Glutamatergic neuron (in vitro differentiated cells): ENCODE measurements at places on chromosomes 4 and X. TPM values are rescaled to one million over a fixed set of nuclear protein-coding genes. Genes with fewer than 3 reads are reported as not detected.

HPGDS gene
- not detected for total RNA-seq

ALPK1 gene
- 0.86 TPM for total RNA-seq

AGTR2 gene
- total RNA-seq = not detected

CTAG2 gene
- total RNA-seq = not detected

CDKL5 gene
- total RNA-seq = 53.5 TPM

CENPVL2 gene
- total RNA-seq = not detected

FRMD7 gene
- not detected for total RNA-seq

PDE6B gene
- total RNA-seq = 2.3 TPM

- H3K36me3 ChIP-seq = no peaks in the 10 kb centered on the region
- H3K4me1 ChIP-seq = peaks cover 34% of the 10 kb centered on the region
- no peak overlapping the region for H3K27ac ChIP-seq
- peaks cover 14% of the 10 kb centered on the region for H3K27me3 ChIP-seq
- DNase-seq = no peak
Observed at GRCh38 chr4:80192937-80193336, 4.4 kb upstream of the PRDM8 start.

DNA sequence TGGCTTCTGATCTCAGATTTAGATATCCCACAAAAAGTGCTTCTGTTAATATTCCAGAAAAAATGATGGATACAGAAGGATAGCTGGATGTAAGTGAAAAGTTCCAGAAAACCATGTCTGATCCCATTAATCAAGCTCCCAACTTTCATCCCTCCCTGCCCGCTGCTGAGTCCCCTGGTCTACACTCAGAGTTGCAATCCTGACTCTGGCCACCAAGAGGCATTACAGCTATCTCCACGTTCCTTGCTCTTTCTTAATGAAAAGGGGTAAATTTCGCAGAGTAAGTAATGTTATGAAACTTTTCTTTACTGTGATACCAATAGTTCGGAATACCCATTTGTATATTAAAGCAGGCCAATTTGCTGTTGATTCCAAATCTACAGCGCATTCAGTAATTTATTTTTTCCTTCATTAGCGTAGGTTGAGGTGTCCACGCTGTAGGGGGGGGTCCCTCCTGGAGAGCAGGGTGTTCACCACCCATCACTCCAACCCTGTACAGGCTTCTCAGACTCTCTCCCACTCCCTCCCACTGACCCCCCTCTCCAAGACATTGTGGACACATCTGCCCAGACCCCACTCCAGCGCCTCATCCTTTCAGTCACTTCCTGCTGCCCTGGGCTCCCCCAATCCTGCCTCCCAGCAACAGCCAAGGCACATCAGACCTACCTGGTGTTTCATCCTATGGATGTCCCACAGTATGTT, 55.1 kb downstream of the RAB40A start:
- H3K27me3 ChIP-seq = no peaks in the 10 kb centered on the region
- no peaks in the 10 kb centered on the region for H3K36me3 ChIP-seq
- peak; percentile 37 for DNase-seq
- H3K4me3 ChIP-seq = peak overlapping the region; percentile 46

DNA sequence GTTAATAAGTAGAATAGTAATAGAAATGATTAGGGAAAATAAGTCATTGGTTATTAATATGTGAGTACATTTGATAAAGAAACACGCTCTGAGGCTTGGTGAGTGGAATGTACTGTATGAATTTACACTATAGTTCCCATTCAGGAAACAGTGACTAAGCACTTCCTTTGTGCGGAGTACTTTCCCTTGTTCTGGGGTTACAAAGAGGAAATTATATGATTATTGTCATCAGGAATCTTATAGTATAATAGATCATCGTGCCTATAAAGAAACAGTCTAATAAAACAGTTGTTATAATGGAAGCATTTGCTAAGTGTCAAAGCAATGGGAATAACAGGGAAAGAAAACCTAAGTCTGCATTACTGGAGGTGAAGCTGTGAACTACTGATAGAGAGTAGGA, 138.0 kb downstream of the RPA4 start:
- no peaks in the 10 kb centered on the region for H3K4me1 ChIP-seq
- no peak overlapping the region for H3K4me3 ChIP-seq

GRCh38 chrX:40683245-40683644, 35.9 kb upstream of the CXorf38 start:
- no peak overlapping the region for H3K27ac ChIP-seq
- peaks cover 3% of the 10 kb centered on the region for H3K4me1 ChIP-seq
- H3K36me3 ChIP-seq = no peaks in the 10 kb centered on the region
- no peak overlapping the region for H3K4me3 ChIP-seq

DNA sequence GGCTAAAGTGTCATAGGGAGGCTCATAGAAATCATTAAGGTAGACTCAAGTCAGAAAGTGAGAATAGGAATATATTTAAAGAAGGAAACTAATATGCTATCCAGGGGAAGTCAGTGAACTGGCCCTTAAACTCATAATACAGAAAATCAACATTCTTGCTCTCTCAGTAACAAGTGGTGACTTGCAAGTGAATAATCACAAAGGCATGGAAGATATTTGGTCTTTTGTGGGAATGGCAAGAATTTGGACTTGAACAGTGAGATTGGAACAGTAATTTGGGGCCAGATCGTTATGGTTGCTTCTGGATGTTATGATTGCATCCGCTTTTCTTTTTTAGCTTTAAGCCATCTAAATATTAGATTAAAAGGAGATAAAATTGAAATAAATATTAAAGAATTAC, 103.8 kb downstream of the TBC1D19 start:
- H3K36me3 ChIP-seq = peaks cover 26% of the 10 kb centered on the region
- no peaks in the 10 kb centered on the region for H3K4me1 ChIP-seq
- H3K4me3 ChIP-seq = no peak overlapping the region
- no peaks in the 10 kb centered on the region for H3K27me3 ChIP-seq
- no peak overlapping the region for H3K27ac ChIP-seq

DNA sequence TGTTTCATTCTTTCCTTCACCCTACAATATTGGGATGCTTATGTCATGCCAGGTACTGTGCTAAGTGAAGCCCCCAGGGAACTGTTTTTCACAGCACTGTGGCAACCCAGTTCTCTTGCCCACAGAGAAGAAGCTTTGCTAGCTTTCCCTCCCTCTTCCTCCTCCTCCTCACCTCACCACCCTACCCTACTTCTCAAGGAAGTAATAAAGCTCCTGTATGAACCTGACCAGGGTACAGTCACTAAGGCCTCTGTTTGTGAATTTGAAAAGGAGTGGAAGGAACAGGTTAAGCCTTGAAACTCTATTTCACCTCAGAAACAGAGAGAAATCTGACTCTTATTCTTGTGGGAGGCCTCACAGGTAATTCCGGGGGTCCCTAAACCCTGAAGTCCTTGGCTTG, 219.4 kb upstream of the RADX start:
- no peak for DNase-seq
- no peak overlapping the region for H3K27ac ChIP-seq
- H3K4me3 ChIP-seq = no peak overlapping the region
- H3K36me3 ChIP-seq = no peaks in the 10 kb centered on the region

DNA sequence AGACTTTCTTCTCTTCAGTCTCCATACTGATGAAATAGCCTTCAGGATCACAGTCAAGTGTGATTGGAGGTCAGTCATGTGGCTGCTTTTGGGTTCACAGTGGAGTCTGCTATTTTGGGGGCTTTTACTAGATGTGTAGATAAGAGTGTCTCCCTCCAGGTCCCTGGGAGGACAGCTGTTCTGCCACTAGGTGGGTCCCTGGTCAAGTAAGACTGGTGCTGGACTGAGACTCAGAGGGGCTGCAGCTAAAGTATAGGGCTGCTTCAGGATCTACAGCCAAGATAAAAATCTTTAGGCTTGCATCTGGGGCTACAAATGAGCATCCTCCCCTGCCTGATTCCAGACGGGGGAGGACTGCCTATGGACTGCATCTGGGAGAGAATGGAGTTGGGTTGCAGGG, 200.7 kb upstream of the ANKRD50 start:
- no peak for DNase-seq
- H3K4me3 ChIP-seq = no peak overlapping the region
- H3K4me1 ChIP-seq = no peaks in the 10 kb centered on the region
- H3K36me3 ChIP-seq = peaks cover 8% of the 10 kb centered on the region
- no peak overlapping the region for H3K27ac ChIP-seq

DNA sequence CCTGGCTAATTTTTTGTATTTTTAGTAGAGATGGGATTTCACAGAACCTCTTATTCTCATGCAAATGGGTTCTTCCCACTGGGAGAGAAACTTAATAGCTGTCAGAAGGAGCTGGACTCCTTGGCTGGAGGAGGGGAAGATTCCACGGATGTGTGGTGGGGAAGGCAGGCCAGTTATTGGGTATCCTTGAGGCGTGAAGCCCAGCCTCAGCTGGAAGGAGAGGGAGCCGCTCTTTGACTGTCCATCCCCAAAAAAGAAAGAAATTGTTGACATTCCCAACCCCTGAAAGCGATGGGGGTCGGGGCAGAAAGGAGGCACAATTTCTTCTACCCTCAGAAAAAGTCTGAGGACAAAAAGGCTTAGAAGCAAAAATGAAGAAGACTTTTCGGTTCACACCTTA, 983.1 kb upstream of the PABPC4L start:
- no peak overlapping the region for H3K4me3 ChIP-seq
- no peak overlapping the region for H3K27ac ChIP-seq
- DNase-seq = no peak
- H3K27me3 ChIP-seq = peaks cover 2% of the 10 kb centered on the region
- H3K4me1 ChIP-seq = no peaks in the 10 kb centered on the region

GRCh38 chrX:129093706-129094105, 429.6 kb downstream of the SMARCA1 start:
- no peak overlapping the region for H3K4me3 ChIP-seq
- H3K27ac ChIP-seq = no peak overlapping the region
- H3K36me3 ChIP-seq = no peaks in the 10 kb centered on the region

DNA sequence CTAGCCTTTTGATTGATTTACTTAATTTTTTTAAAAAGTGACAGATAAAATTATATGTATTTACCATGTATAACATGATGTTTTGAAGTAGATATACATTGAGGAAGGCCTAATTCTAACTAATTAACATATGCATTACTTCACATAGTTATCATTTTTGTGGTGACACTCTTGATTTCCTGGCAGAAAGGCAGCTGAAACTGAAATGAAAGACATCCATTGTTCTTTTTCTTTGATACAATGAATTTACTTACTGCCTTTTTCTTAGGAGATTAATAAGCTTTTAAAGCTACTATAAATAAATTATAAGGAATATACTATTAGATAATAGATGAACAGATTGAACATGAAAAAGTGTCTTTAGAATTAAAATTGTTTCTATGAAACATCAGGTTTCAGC, 26.7 kb downstream of the ANKRD50 start:
- H3K27ac ChIP-seq = peak overlapping the region; percentile 48
- peaks cover 6% of the 10 kb centered on the region for H3K36me3 ChIP-seq
- H3K4me1 ChIP-seq = peaks cover 18% of the 10 kb centered on the region
- no peak for DNase-seq
- H3K4me3 ChIP-seq = no peak overlapping the region

DNA sequence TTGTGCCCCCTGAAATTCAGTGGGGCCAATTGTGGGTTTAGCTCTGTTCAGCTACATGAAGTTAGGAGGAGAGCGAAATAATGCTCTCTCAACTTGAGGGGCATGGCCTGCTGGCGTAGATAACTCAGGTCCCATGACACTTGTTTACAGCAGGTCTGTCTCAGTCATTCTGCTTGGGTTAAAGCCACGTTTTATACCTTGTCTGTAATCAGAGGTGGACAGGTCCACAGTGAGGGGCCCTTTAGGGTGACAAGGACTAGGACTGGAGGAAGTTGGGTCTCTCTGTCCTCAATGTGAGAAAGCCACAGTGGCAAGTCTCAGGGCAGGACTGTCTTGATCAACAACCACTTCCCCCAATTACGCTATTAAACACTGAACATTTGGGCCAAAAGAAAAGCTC, 49.0 kb downstream of the PDHA1 start:
- no peak overlapping the region for H3K27ac ChIP-seq
- no peaks in the 10 kb centered on the region for H3K27me3 ChIP-seq
- H3K4me1 ChIP-seq = no peaks in the 10 kb centered on the region
- no peaks in the 10 kb centered on the region for H3K36me3 ChIP-seq
- no peak overlapping the region for H3K4me3 ChIP-seq
- DNase-seq = no peak

DNA sequence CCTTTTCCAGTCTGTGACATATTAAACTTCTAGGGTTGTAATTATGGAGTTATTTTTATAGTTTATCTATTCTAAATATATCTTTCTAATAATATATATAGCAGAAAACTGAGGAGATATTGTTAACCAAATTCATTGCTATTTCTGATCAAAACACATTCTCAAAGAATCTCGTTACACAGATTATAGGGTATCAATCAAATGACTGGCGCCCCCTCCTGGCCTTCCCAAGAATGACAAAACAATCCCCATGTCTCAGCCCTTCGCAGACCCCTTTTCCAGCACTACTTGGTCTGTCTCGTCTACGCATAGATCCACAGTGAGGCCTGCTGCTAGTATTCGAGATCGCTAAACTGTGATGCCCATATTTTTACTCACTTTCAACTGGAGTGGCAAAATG, 209.3 kb downstream of the GPC3 start:
- H3K27me3 ChIP-seq = peaks cover 1% of the 10 kb centered on the region
- peaks cover 12% of the 10 kb centered on the region for H3K4me1 ChIP-seq
- H3K4me3 ChIP-seq = no peak overlapping the region
- H3K36me3 ChIP-seq = no peaks in the 10 kb centered on the region
- H3K27ac ChIP-seq = peak overlapping the region; percentile 43
- DNase-seq = peak; percentile 56

- DNase-seq = no peak
- no peaks in the 10 kb centered on the region for H3K27me3 ChIP-seq
- no peaks in the 10 kb centered on the region for H3K36me3 ChIP-seq
- H3K27ac ChIP-seq = no peak overlapping the region
- no peak overlapping the region for H3K4me3 ChIP-seq
- no peaks in the 10 kb centered on the region for H3K4me1 ChIP-seq
Observed at GRCh38 chrX:84611843-84612636, 109.8 kb upstream of the HDX start.

DNA sequence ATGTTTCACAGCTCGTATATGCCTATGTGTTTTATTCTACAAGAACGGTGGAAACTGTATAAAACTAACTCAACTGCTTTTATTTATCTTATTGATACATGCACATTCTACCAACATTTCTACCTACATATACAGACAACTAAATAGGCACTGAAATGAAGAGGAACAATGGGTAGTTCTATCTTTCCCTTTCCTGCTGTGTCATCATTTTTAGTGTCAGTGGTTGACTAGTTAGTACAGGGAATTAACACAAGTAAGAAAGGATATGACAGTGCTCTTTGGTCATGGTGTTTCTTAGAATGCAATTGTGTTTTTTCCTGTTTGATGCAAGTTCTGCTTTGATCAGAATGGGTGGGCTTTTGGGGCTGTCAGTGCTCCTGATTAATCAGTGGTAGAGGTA, 293.8 kb upstream of the CTSO start:
- no peaks in the 10 kb centered on the region for H3K36me3 ChIP-seq
- DNase-seq = no peak
- H3K27me3 ChIP-seq = no peaks in the 10 kb centered on the region
- no peak overlapping the region for H3K4me3 ChIP-seq
- no peaks in the 10 kb centered on the region for H3K4me1 ChIP-seq

DNA sequence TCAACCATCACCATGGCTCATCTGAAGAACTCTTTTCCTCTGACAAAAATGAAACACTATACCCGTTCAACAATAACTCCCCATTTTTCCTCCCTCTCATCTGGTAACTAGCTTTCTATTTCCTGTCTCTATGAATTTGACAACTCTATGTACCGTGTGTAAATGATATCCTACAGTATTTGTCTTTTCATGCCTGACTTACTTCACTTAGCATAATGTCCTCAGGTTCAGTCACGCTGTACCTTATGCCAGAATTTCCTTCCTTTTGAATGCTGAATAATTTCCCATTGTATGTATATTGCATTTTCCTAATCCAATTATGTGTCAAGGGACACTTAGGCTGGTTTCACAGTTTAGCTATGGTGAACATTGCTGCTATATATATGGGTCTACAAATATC, 18.2 kb downstream of the MAGEA9 start:
- peaks cover 1% of the 10 kb centered on the region for H3K27me3 ChIP-seq
- H3K4me3 ChIP-seq = no peak overlapping the region
- H3K36me3 ChIP-seq = no peaks in the 10 kb centered on the region
- peaks cover 5% of the 10 kb centered on the region for H3K4me1 ChIP-seq
- H3K27ac ChIP-seq = no peak overlapping the region
